H1 (cell line): ENCODE measurements at places on chromosomes 11 and 22. TPM values are rescaled to one million over a fixed set of nuclear protein-coding genes. Genes with fewer than 3 reads are reported as not detected.

VPS26B gene
- 26.8 and 27.0 TPM in 2 replicates for total RNA-seq

CCDC157 gene
- 4.1 and 4.8 TPM in 2 replicates for total RNA-seq

AASDHPPT gene
- total RNA-seq: 41.1 and 42.2 TPM in 2 replicates

HTATIP2 gene
- 33.1 and 37.1 TPM in 2 replicates for total RNA-seq

IRAG1 gene
- 2.7 and 3.3 TPM in 2 replicates for total RNA-seq

GAB2 gene
- total RNA-seq: 9.5 and 14.0 TPM in 2 replicates

FAM89B gene
- total RNA-seq: 15.8 and 17.6 TPM in 2 replicates

ART1 gene
- total RNA-seq: not detected in 2 replicates

TLCD5 gene
- total RNA-seq: 9.5 TPM in 2 replicates

KRTAP5-2 gene
- total RNA-seq: not detected in 2 replicates

PELI3 gene
- 7.6 TPM in 2 replicates for total RNA-seq

FHIP1B gene
- 16.8 TPM in 2 replicates for total RNA-seq

SOX6 gene
- 0.08 TPM in 1 of 2 replicates, not detected in the other for total RNA-seq

ANKRD49 gene
- 10.2 and 12.2 TPM in 2 replicates for total RNA-seq

SYTL2 gene
- 9.1 TPM in 2 replicates for total RNA-seq

CBLIF gene
- total RNA-seq: not detected in 2 replicates

PKP3 gene
- 28.5 and 28.7 TPM in 2 replicates for total RNA-seq

RAG2 gene
- not detected in 2 replicates for total RNA-seq

MMP12 gene
- total RNA-seq: not detected in 2 replicates

TBX1 gene
- total RNA-seq: 0.28 and 0.38 TPM in 2 replicates

PHLDB1 gene
- total RNA-seq: 74.8 and 74.9 TPM in 2 replicates

KRTAP5-10 gene
- not detected in 2 replicates for total RNA-seq

TMEM151A gene
- total RNA-seq: 2.4 and 3.2 TPM in 2 replicates

XKR3 gene
- 0.17 and 0.25 TPM in 2 replicates for total RNA-seq

LMO2 gene
- 2.0 and 2.7 TPM in 2 replicates for total RNA-seq

CHST1 gene
- total RNA-seq: 1.6 and 3.8 TPM in 2 replicates

WNT11 gene
- 0.45 TPM in 1 of 2 replicates, not detected in the other for total RNA-seq

EPS8L2 gene
- total RNA-seq: 38.5 and 44.3 TPM in 2 replicates

RTN4R gene
- 21.8 and 22.5 TPM in 2 replicates for total RNA-seq

UBQLNL gene
- total RNA-seq: not detected in 2 replicates

TTC36 gene
- not detected in 2 replicates for total RNA-seq

CCDC88B gene
- 11.2 and 12.5 TPM in 2 replicates for total RNA-seq

IL18BP gene
- total RNA-seq: 9.8 and 10.2 TPM in 2 replicates

STK33 gene
- total RNA-seq: 16.0 and 25.1 TPM in 2 replicates

ACTN3 gene
- total RNA-seq: 28.2 and 30.8 TPM in 2 replicates

SYNGR1 gene
- total RNA-seq: 32.5 and 32.7 TPM in 2 replicates

JAML gene
- 0.58 and 0.86 TPM in 2 replicates for total RNA-seq

CLCF1 gene
- 0.32 and 0.57 TPM in 2 replicates for total RNA-seq

NCF4 gene
- not detected in 2 replicates for total RNA-seq

AIFM3 gene
- 0.86 and 1.4 TPM in 2 replicates for total RNA-seq

TTC28 gene
- 12.6 and 13.1 TPM in 2 replicates for total RNA-seq

OR51E2 gene
- total RNA-seq: not detected in 2 replicates

OR52H1 gene
- total RNA-seq: not detected in 2 replicates

BRSK2 gene
- 26.2 and 27.1 TPM in 2 replicates for total RNA-seq

FGF3 gene
- total RNA-seq: not detected in 2 replicates

AAMDC gene
- total RNA-seq: 19.5 and 20.9 TPM in 2 replicates

SLC22A9 gene
- not detected in 2 replicates for total RNA-seq

A4GALT gene
- 13.8 and 13.9 TPM in 2 replicates for total RNA-seq

ALDH3B1 gene
- 0.27 and 0.32 TPM in 2 replicates for total RNA-seq

ABCG4 gene
- total RNA-seq: 2.3 and 2.9 TPM in 2 replicates

CNGA4 gene
- total RNA-seq: 0.33 TPM in 1 of 2 replicates, not detected in the other

APOL1 gene
- total RNA-seq: not detected in 2 replicates

GTSE1 gene
- 38.6 and 40.6 TPM in 2 replicates for total RNA-seq

C11orf65 gene
- 0.22 and 0.52 TPM in 2 replicates for total RNA-seq
